Nucleus accumbens (tissue), 56 donors: ENCODE measurements at places on chromosomes 2 and 18.

GRCh38 chr2:49619804-49620203 lies 465.5 kb upstream of the FSHR start:
- DNase-seq, result no peak

- no peak for DNase-seq
These were observed 59.1 kb upstream of the PSME4 start for GRCh38 chr2:54029721-54030395.

DNA sequence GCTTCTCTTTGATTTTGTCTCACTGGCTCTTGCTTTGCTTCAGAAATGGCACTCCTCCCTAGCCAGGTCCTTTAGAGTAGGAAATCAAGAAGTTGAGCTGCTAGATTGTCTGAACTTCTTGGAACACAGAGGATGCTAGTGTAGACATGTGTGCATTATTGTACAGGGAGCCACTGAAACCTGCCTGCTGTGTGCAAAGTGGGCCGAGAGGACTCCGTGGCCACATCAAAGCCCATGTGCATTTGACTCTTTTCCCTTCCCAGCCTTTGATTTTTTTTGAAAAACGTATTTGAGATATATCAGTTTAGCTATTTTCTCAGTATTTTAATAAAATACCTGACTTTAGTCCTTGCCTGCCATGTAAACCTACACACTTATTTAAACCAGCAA lies 83.1 kb downstream of the TMEM247 start:
- DNase-seq, result no peak

GRCh38 chr2:229780856-229781773 lies 66.8 kb upstream of the DNER start:
- no peak for DNase-seq

DNA sequence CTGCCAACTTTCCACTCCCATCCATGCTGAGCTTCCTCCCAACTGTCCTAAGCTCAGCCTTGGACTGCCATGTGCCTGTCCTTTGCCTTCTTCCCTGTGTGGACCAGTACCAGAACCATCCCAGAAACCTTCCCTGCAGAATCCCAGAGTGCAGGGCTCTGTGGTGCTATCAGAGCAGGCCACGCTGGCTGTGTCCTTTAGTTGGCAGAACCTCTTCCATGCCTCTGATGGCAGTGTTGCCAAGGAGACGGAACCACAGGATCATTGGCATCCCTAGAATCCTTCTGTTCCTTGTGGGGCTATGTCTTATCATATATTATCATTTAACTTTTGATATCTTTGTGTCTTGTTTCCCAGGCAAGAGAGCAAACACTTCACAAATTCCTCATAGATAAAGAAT lies 73.0 kb upstream of the NOSTRIN start:
- DNase-seq, result no peak

DNA sequence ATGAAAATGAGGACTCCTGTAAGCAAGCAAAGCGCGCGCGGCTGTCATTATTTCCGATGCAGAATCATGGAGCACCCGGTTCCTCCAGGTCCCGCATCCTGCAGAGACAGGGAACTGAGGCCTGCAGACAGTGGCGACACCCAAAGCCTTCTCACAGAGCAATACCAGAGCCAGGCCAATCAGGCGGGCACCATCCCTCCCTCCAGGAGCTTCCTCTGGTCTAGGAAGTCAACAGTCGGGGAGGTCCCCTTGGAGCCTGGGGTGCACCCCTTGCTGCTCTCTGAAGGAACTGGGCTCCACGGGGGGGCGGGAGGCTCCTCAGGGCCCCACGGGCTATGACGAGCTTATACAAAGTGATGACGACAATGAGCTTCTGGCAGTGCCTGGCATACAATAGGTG lies 60.3 kb upstream of the HPCAL1 start:
- no peak for DNase-seq

DNA sequence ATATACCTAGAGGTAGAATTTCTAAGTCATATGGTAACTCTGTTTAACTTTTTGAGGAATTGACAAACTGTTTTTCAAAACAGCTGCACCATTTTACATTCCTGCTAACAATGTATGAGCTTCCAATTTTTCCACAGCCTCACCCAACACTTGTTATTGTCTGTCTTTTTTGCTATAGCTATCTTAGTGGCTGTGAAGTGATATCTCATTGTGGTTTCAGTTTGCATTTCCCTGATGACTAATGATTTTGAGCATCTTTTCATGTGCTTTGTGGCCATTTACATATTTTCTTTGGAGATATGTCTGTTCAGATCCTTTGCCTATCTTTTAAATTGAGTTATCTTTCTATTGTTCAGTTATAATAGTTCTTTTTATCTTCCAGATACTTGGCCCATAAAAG lies 273.8 kb downstream of the AGPS start:
- DNase-seq, result no peak

- no peak for DNase-seq
These were observed 8.9 kb upstream of the PCBP1 start for GRCh38 chr2:70078384-70078783.
